ENCODE measurements at places on chromosomes 7 and 10.

GRCh38 chr10:133405844-133406527 lies 12.0 kb downstream of the MTG1 start:
- no peak overlapping the region for H3K4me3 ChIP-seq
- H3K36me3 ChIP-seq: no peaks in the 10 kb centered on the region
- no peaks in the 10 kb centered on the region for H3K27me3 ChIP-seq

DNA sequence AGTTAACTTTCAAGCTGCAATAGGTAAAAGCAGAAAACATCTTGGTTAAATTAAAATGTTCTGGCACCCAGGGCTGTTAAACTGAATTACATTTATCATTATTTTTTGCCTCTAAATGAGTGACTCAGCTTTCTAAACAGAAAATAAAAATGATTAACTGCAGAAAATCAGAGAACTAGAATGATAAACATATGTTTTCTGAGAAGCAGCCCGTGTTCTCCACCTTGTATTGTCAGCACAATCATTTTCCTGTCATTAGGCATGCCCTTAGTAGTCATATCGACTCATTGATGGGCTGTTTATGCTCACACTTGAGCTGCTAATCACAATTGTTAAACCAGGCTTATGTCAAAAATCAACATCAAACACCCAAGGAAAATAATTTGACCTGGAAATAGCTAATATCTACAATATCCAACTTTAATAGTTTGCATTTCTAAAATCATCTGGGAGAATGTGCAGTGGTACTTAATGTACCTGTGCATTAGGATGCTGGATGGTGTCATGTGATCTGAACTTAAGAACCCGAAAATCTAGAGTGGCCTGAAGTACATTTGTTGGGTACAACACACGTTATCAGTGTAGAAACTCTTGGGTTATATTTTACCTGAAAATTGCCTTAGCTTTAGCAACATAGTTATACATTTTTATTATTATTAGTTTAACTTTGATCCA lies 2.3 kb downstream of the MDFIC start:
- H3K36me3 ChIP-seq: no peaks in the 10 kb centered on the region
- H3K27me3 ChIP-seq: no peaks in the 10 kb centered on the region
- peak overlapping the region; percentile 88 for H3K27ac ChIP-seq
- H3K4me1 ChIP-seq: no peaks in the 10 kb centered on the region
- DNase-seq: no peak
- peak overlapping the region; percentile 87 for H3K4me3 ChIP-seq

GRCh38 chr10:116989439-116989838 lies 15.5 kb downstream of the SHTN1 start:
- no peaks in the 10 kb centered on the region for H3K4me1 ChIP-seq
- H3K27me3 ChIP-seq: no peaks in the 10 kb centered on the region
- H3K36me3 ChIP-seq: no peaks in the 10 kb centered on the region
- no peak overlapping the region for H3K27ac ChIP-seq
- no peak overlapping the region for H3K4me3 ChIP-seq

- H3K27ac ChIP-seq: no peak overlapping the region
- H3K4me1 ChIP-seq: no peaks in the 10 kb centered on the region
- H3K27me3 ChIP-seq: no peaks in the 10 kb centered on the region
- H3K4me3 ChIP-seq: no peak overlapping the region
- DNase-seq: no peak
Observed at GRCh38 chr10:95840121-95840520, 67.7 kb upstream of the CC2D2B start.

GRCh38 chr7:151764056-151764920 lies 112.6 kb downstream of the PRKAG2 start:
- no peak overlapping the region for H3K27ac ChIP-seq
- no peak overlapping the region for H3K4me3 ChIP-seq
- no peaks in the 10 kb centered on the region for H3K27me3 ChIP-seq
- H3K4me1 ChIP-seq: no peaks in the 10 kb centered on the region
- no peak for DNase-seq

- peak overlapping the region; percentile 92 for H3K27ac ChIP-seq
- H3K4me1 ChIP-seq: peaks cover 3% of the 10 kb centered on the region
- H3K27me3 ChIP-seq: no peaks in the 10 kb centered on the region
- H3K4me3 ChIP-seq: peak overlapping the region; percentile 83
Observed at GRCh38 chr10:72625276-72625607, 637 bp downstream of the MICU1 start.

DNA sequence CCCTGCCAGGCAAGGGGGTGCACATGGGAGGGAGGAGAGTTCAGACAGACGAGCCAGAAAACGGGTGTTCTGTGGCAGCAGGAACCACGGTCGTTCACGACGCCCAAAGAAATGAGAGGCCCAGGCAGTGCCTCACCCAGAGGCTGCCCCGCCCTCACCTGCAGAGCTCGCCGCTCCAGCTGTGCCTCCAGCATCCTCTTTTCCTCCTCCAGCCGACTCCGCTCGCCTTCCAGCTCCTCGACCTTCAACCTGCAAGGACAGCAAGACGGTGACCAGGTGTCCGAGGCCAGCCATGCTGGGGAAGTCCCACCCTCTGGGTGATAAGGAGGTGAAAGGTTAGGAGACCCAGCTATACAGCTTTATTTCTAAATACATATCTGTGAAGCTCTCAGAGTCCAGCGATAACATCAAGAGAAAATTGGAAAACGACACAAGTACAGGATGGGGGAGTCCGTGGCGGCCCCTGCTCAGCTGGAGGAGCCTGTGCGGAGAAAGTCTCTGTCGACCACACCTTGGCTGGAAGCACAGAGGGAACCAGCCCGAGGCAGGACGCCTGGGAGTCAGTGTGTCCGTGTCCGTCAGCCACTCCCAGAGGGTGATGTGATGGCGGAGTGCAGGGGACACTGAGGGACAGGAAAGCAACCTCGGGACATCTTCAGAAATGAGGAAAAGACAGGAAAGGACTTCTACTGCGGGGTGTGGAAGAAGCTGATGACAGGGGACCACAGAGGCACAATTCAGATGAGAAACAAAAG lies 275.1 kb downstream of the MAD1L1 start:
- no peaks in the 10 kb centered on the region for H3K36me3 ChIP-seq
- no peak overlapping the region for H3K27ac ChIP-seq
- no peak overlapping the region for H3K4me3 ChIP-seq
- H3K4me1 ChIP-seq: no peaks in the 10 kb centered on the region

DNA sequence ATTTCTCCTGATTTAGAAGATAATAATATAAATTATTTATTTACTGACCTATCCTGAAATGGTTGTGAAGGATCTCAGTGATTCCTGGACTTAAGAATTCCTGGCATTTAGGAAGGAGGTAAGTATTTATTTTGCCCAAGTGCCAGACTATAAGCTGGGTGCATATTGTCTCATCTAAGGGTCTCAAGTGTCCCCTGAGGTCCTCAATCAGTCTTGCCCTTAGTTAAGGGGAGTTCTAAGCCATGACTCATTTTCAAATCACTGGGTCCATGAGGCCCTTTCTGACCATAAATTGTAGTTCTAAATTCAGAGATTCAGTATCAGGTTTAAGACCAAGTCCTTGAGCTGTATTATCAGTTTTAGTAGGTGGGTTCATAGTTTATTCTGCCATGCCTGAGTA lies 251.6 kb upstream of the MEOX2 start:
- H3K4me3 ChIP-seq: no peak overlapping the region
- H3K27ac ChIP-seq: no peak overlapping the region
- no peak for DNase-seq
- H3K4me1 ChIP-seq: no peaks in the 10 kb centered on the region
- H3K36me3 ChIP-seq: no peaks in the 10 kb centered on the region

- no peak overlapping the region for H3K27ac ChIP-seq
- H3K36me3 ChIP-seq: no peaks in the 10 kb centered on the region
- H3K27me3 ChIP-seq: no peaks in the 10 kb centered on the region
- no peak overlapping the region for H3K4me3 ChIP-seq
- H3K4me1 ChIP-seq: no peaks in the 10 kb centered on the region
Observed at GRCh38 chr7:96727534-96728088, 18.0 kb upstream of the SEM1 start.

DNA sequence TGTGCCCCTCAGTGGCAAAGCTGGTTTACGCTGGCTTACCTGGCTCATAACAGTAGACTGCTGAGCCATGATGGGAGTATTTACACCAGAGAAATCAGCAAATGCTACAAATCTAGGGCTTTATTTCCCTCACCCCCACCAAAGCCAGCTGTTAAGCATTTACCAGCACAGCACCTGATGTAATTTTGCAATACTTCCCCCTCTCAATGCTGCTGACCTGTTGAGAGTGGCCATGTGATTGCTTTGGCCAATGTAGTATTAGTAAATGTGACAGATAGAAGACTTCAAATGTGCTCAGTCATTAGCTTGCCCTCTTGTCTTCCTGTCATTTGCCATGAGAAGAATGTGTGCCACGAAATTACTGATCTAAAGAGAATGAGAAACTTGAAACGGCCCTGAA lies 46.6 kb downstream of the HERPUD2 start:
- no peaks in the 10 kb centered on the region for H3K36me3 ChIP-seq
- no peak overlapping the region for H3K4me3 ChIP-seq
- H3K27ac ChIP-seq: no peak overlapping the region

DNA sequence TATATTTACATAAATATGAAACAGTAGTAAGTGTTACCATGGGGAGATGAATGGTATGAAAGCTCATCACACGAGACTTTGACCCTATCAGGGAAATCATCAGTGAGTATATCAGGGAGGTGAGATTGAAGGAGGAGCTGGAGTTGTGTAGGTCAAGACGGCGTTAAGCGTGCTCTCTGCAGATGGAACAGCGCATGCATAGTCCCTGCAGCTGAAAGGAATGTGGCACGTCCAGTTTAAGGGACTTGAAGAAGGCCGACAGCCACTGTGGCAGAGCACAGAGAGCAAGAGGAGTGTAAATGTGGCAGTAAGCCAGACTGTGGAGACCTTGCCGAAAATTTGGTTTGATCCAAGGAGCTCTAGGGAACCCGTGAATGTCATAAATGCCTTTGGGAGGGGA lies 38.9 kb downstream of the POU6F2 start:
- no peaks in the 10 kb centered on the region for H3K27me3 ChIP-seq
- no peaks in the 10 kb centered on the region for H3K36me3 ChIP-seq
- no peaks in the 10 kb centered on the region for H3K4me1 ChIP-seq
- H3K27ac ChIP-seq: no peak overlapping the region
- H3K4me3 ChIP-seq: no peak overlapping the region

- no peak overlapping the region for H3K4me3 ChIP-seq
- H3K4me1 ChIP-seq: no peaks in the 10 kb centered on the region
- H3K36me3 ChIP-seq: no peaks in the 10 kb centered on the region
- DNase-seq: no peak
- H3K27me3 ChIP-seq: peaks cover 6% of the 10 kb centered on the region
Observed at GRCh38 chr10:26650406-26650805, 47.1 kb upstream of the PDSS1 start.

DNA sequence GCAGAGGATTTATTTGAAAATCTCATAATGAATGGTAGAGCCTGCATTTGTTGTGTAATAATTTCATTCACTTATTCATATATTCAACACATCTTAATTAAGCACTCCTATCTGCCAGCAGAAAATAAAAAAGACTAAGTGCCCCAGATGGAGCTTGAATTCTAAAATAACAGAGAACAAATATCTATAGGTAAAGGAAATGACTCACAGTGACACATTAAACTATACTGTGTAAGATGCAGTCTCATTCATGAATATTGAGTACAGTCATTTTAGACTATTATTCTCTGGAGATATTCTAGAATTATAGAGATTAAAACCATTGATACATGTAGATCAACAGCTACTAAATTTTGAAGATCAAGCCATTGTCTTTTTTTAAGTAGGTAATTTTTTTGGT lies 72.1 kb downstream of the PTPRZ1 start:
- no peaks in the 10 kb centered on the region for H3K27me3 ChIP-seq
- no peak overlapping the region for H3K27ac ChIP-seq
- H3K4me3 ChIP-seq: no peak overlapping the region
- H3K4me1 ChIP-seq: no peaks in the 10 kb centered on the region
- no peaks in the 10 kb centered on the region for H3K36me3 ChIP-seq

DNA sequence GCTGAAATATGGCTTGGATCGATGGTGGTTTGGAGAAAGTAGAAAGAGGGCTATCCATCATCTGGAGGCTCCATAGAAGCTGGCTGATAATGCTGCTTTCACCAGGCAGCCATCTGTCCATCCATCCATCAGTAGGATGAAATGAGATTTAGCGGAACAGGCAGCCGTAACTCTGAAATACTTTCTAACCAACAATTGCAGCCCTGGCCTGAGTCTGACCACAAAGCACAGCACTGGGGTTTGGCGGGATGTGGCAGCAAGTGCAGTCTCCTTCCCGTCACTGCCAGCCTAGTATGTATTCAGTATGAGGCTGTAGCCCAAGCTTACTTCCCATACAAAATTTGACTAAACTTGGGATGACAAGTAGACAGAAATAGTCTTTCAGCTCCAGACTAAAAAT lies 38.0 kb downstream of the R3HCC1L start:
- no peaks in the 10 kb centered on the region for H3K36me3 ChIP-seq
- H3K4me3 ChIP-seq: no peak overlapping the region
- H3K4me1 ChIP-seq: peaks cover 5% of the 10 kb centered on the region

DNA sequence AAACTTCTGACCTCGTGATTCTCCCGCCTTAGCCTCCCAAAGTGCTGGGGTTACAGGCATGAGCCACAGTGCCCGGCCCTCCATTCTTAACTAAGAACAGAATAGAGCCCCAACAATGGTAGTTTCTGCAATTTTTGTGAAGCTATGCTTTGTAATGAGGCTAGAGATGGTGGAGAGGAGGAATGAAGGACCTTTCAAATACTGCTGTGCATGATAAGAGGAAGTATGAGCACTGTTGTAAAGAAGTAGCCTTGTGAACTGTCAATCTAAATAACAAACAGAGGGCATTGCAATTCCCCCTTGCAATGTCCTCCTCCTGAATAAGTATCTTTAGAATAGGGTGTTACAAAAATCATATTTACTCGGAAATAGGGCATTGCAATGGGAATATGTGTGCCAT lies 70.2 kb downstream of the EVX1 start:
- no peak overlapping the region for H3K27ac ChIP-seq
- H3K4me1 ChIP-seq: no peaks in the 10 kb centered on the region
- no peaks in the 10 kb centered on the region for H3K27me3 ChIP-seq
- DNase-seq: no peak

DNA sequence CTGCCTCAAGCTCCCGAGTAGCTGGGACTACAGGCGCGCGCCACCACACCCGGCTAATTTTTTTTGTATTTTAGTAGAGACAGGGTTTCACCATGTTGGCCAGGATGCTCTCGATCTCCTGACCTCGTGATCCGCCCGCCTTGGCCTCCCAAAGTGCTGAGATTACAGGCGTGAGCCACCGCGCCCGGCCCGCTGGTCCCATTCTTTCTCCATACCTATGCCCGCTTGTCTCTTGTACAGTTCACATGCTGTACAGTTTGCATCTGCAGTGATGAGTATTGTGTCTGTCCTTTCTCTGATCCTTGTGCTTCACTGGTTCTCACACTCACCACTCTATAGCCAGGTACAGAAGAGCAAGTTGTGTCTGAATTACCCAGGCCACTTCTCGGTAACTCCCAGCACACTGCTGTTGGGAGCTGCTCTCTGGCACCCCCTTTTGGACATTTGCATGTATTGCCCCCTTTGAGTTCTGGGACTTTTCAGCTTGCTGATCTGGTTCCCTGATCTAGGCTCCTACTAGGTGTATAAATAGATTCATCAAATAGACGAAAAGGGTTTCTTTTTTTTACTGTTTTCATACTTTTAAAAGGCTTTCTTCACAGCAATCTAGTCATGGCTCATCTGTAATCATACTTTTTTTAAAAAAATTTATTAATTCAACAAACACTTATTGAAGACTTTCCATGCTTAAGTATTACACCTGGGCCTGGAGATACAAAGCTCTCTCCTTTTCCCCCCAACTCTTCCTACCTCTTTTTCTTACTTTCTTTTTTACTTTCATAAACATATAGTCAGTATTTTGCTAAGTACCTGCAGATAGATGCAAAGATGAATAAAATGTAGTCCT lies 53.5 kb downstream of the AOAH start:
- no peak for DNase-seq
- H3K27me3 ChIP-seq: no peaks in the 10 kb centered on the region
- no peak overlapping the region for H3K4me3 ChIP-seq
- H3K36me3 ChIP-seq: no peaks in the 10 kb centered on the region
- H3K4me1 ChIP-seq: no peaks in the 10 kb centered on the region

- no peak for DNase-seq
- no peaks in the 10 kb centered on the region for H3K36me3 ChIP-seq
- no peak overlapping the region for H3K4me3 ChIP-seq
- no peaks in the 10 kb centered on the region for H3K4me1 ChIP-seq
Observed at GRCh38 chr7:55490099-55490498, 82.2 kb downstream of the VOPP1 start.
